Right cardiac atrium (tissue), 5 donors: ENCODE measurements at places on chromosomes 3 and 15.
A peak's percentile ranks its signal among the peaks of the same experiment; 100 is the strongest.

DNA sequence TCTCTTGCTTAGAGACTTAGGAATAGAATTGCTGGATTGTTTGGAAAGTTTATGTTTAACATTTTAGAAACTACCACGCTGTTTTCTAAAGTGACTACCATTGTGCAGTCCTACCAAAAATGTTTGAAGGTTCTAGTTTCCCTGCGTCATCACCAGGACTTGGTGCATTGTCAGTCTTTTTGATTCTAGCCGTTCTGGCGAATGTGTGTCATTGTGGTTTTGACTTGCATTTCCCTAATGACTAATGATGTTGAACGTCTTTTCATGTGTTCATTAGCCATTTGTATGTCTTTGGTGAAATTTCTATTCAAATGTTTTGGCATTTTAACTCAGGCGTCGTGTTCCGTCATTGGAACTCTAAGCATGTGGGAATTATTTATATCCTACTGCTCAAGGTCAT lies 58.0 kb downstream of the CHD2 start:
- DNase-seq: no peak

GRCh38 chr3:72411126-72411525 lies 437.1 kb downstream of the SHQ1 start:
- DNase-seq: no peak

- peak; percentile 87 for DNase-seq
Measured at GRCh38 chr3:46699676-46700523, 1.3 kb upstream of the TMIE start.

GRCh38 chr15:33830351-33830750 lies 137.9 kb upstream of the CHRM5 start:
- no peak for DNase-seq

DNA sequence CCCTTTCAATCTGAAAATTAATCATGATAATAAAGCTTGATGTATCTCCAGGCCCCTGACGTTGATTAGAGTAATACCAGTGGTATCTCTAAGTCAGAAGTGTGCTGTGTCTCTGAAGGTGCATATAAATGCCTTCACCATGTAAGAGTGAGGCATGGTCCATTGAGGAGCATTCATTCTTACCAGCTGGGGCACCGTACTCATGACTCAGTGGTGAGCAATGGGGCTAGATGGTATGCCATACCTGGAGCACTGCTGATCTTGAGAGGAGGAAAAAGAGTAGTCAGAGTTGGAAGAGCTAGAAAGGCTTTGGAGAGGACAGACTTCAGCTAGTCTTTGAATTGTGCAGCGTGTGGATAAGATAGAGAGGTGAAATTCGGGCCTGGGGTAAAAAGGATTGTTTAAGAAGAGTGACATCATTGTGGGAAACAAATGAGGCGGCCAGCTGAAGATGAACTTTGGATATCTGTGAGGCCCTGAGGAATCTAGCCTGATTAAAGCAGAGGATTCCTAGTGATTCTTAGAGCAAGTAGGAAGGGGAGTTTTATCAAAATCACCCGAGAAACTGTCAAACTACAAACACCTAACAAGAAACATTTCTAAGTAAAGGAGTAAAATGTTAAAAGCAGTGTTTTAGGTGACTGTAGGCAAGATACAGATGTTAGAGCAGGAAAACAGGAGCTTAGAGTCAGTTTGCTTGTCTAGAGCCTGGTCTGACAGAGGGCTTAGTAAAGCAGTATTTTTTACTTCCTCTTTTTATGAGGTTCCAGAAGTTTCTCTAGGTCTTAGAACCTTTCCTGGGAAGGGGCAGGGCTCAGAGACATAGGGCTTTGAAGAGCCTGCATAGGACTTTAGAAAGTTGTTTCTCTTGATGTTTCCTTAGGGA lies 13.6 kb downstream of the TMOD3 start:
- no peak for DNase-seq

- DNase-seq: peak; percentile 12
Measured at GRCh38 chr3:48536785-48537184, 19.8 kb downstream of the PFKFB4 start.

GRCh38 chr15:70237626-70238025 lies 139.9 kb upstream of the TLE3 start:
- no peak for DNase-seq

DNA sequence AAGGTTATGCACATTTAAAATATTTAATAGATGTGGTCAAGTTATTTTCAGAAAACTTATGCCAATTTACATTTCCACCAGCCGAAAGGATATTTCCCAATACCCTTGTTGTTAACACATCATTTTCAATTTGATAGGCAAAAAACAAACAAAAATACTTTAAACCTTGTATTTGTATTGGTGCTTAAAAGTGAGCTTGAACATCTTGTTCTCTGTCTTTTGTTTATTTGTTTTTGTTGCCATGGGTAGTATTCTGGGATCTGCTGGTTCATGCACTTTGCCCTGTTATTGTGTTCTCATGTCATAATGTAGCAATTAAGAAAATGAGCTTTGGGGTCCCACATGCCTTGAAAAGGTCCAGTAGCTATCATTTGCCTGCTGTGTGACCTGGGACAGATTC lies 191.4 kb downstream of the LRTM1 start:
- no peak for DNase-seq

- no peak for DNase-seq
Measured at GRCh38 chr15:39835550-39835949, 52.9 kb upstream of the FSIP1 start.

DNA sequence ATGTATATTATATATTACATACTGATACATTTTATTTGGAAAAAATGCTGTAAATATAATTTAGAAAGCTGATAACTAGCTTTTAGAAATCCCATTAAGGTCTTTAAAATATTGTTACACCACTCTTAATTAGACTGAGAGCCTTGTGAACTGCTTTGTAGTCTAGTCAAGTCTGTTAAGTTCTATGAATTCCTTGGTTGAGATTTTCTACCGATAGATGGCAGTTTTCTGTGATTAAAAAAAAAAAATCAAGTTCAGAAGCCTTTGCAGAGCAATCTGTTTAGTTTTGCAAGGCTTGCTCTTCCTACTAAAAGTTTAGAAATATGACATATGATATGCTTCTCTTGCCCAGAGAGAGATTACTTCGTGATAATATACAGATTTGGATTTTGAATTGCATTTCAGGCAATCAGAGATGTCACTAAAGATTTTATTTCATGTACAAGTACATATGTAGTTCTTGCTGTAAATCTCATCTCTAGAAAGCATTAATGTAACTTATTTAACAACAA lies 60.4 kb upstream of the SLITRK3 start:
- DNase-seq: no peak

GRCh38 chr3:173216063-173216462 lies 75.0 kb upstream of the SPATA16 start:
- DNase-seq: no peak

- DNase-seq: no peak
Measured at GRCh38 chr3:107977221-107978130, 113.4 kb downstream of the CD47 start.

DNA sequence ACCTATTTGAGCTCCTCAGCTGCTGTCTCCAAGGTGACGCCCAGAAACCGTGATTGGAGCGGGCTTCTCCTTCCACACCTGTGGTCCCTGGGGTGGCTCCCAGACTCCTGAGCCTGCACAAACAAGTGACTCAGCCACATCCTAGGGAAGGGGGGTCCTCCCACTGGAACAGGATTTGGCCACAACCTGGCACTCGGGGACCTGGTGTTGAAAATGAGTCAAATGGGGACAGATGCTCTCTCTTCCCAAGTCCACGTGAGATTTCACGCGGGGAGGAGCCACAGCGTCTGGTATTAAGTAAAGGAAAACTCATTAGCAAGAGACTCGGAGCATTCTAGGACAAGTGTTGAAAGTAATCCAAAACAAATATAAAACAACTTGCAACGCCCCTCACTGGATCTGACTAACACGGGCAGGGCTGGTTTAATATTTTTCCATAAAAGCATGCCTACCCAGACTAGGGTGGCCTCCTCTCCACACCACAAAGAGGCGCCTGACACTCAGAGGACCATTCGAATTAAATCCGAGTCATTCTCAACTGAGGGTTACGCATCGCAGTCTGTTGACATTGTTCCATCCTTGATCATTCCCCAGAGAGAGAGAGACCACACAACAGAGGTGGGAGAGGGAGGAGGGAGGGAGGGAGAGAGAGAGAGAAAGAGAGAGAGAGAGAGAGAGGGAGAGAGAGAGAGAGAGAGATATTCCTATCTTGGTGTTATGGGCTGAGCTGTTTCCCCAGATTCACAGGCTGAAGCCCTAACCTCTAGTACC lies 74.4 kb downstream of the MGLL start:
- peak; percentile 91 for DNase-seq

GRCh38 chr15:60442763-60443162 lies 36.2 kb downstream of the ICE2 start:
- no peak for DNase-seq

DNA sequence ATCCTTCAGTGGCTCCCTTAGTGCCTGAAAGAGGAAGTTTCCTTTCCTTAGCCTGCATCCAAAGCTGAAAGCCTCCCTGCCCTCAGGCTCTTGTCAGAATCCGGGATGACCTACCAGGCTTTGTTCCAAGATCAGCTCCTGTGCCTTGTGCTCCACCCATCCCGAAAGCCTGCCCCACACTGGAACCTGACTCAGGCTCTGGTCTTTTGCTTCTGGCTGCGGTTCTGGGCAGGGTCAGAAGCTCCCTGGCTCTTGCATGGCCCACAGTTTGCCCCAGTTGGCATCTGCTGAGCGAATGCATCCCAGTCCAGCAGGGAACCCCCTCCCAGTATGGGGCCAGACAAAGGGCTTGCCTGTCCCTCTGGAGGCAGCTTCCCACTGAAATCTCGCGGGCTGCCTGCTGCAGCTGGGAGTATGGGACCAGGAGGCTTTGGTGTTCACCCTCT lies 25.9 kb upstream of the KIF23 start:
- no peak for DNase-seq

GRCh38 chr15:95875121-95875643 lies 455.3 kb upstream of the NR2F2 start:
- no peak for DNase-seq

DNA sequence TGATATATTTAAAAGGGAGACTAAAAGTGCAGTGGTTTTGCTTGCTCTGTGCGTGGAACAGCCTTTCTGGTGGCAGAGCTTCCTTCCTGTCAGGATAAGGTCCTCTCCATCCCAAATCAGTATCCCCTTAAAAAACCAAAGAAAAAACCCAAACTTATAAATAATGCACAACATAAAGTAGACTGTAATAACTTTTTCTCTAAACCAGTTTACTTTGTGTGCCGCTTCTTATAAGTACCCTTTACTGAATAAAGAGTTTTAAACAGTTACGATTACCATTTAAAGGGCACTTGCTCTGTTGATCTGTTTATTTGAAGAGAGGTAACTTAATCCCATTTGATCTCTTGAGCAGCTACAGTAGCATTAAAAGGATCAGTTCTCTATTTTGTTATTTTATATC lies 2.5 kb downstream of the PIK3CA start:
- no peak for DNase-seq

GRCh38 chr15:74062236-74062635 lies 20.1 kb downstream of the GOLGA6A start:
- peak; percentile 22 for DNase-seq

DNA sequence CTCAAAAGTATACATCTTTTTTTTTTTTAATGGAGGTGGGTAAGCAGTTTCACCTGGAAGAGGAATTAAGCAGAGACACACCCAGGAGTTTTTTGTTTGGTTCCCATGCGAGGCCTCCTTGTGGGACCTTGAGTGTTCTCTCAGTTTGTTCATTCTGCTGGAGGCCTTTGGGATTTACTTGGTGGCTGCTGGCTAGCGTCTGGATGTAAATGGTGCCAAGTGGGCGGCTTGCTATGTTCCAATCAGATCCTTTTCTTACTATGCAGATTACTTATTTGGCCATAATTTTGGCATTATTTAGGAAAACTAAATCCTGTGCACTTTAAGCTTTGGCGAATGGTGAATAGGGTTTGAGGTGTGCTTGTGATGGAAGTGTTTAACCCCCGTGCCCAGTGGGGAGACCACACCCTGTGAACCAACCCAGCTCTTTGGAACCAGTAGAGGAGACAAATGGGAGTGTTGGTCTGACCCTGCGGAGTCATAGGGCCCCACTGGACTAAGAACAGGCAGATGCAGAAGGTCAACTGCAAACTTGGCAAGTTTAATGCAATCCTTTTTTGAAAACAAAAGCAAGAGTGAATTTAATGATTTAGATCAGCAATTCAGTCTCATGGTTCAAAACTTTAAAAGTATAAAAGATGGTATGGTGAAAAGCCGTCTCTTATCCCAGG lies 79.4 kb downstream of the EBLN2 start:
- peak; percentile 35 for DNase-seq

DNA sequence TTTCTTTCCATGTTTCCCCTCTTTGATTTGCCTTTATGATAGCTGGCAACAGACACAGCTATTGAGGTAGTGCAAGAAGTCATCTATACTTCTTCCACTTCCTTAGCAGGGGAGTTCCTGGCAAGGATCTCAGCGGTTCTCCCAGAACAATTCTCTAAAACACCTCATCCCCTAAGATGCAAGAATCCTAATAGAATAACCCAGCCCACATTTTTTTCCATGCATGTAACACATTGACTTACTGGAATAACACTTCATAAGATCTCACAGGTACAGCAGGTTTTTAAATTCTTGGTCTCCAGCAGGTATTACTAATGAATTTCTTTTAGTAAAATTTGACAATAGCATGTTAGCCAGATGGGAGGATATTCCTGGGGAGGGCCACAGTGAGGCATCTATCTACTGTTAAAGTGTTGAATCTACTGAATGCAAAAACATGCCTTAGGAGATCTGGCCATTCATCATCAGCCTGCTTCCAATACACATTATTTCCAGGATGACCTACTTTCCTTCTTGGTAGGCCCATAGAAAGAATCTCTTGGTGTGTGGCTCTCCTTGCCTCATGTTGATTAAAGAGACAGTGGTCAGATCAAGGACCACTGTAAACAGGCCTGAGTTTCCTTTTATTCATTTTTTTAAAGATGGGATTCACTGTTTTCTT lies 78.5 kb downstream of the RAD18 start:
- DNase-seq: no peak

DNA sequence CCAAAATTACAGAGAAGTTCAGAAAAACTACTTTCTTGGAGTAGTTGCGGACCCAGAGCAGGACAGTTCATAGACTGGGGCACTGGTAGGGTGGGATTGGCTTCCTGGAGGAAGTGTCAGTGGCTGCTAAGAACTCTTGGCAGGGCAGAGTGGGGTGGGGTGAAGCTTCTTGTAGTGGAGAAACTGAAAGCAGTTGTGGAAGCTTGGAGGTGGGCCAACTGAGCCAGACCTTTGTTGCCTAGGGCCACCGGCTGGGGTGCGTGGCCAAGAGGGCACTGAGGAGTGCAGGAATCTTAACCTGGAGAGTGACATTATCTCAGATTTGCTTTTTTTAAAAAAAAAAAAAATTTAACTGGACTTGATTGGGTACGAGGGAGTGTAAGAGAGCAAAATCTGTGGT lies 3.1 kb downstream of the KAT2B start:
- peak; percentile 91 for DNase-seq
